Activated CD4-positive, CD25-positive, alpha-beta regulatory T cell treated with anti-CD3 and anti-CD28 coated beads, Interleukin-2, amount 50 U/mL, for 72 hours (primary cell): ENCODE measurements at places on chromosomes 16 and 17.

DNA sequence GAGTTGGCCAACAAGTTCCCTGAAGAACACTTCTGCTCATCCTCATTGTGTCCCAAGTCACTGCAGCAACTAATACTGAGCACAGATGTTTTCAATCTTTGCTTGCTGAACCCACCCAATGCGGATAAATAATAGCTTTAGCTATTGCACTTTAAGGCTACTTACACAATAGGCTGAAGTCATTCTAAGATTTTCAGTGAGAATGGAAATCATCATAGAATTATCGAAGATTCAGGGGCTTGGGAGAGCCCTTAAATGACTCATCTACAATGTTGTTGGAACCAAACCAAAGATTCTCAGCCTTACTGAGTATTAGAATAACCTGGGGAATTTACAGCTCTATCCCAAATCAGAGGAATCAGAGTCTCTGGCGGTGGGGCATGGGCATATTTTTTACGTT lies 51.2 kb downstream of the SYCE1L start:
- no peak for DNase-seq

- no peak for DNase-seq
These were observed 35.5 kb downstream of the GRB7 start for GRCh38 chr17:39772987-39773934.

DNA sequence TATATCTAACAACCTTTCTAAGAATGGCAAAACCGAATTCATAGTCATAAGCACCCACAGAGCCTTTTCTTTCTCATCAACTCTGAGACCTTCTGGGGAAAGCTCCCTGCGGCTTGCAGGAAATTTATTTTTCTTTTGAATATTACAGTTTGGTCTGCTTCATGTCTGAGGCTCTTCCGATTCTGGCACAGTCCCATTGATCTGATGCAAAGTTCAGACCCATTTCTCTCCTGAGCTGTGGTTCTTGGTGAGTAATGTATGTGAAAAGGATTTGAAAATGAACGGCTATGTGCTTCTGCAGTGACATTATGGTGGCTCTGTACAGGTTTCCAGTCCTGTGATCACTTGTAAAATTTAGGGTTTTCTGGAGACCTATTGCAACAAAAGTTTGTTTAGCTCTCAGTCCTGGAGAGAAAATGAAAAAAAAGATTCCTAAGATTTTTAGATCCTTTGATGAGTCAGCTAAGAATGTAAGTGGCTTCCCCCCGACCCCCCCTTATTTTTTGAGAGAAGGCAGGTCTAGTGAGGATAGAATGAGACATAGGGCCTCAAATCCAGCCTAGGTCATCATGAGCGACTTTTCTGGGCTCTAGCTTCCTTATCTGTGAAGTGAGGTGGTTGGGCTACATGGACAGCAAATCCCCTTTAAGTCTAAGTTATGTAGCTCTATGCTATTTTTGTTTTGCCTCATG lies 4.6 kb downstream of the GAN start:
- DNase-seq = no peak

GRCh38 chr17:71287071-71287823 lies 833.6 kb upstream of the SOX9 start:
- no peak for DNase-seq

DNA sequence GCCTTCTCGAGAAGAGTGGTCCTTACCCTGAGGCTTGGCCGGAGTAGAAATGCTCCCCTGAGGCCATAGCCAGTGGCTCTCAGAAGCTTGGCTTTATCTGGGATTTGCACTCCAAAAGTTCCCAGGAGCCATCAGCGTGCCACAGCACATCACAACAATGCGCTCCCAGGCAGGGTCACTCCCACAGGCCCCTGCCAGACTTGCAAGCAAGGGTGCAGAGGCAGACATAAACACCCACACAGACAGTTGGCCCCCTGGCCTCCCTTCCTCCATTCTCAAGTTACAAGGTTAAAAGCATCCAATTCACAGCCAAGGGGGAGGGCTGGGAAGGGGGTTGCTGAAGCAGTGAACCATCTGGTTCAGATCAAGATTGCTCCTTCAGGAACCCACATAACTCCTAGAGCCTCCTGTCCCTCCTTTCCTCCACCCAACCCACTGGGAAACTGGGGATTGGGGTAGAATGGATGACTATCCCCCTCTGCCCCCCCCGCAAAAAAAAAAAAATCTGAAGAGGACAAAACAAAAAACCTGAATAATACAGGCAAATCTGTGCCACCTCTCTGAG lies 1.8 kb downstream of the ST3GAL2 start:
- no peak for DNase-seq

DNA sequence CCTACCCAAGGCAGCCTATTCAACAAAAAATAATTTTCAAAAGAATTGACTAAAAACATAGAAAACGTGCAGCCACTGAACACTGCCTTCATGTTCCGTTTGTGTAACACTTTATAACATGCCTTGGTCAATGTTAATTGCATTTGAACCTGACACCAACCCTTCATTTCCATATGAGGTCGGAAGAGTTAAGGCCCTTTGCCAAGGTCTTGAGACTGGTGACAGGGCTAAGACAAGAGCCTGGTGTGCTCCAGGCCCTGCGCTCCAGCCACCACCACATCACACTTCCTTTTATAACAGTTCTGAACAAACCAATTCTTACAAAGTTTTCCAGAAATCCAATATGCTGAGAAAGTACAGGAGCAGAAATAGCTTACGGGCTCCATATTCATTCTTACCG lies 4.2 kb downstream of the BBS2 start:
- DNase-seq = no peak
